ENCODE measurements at places on chromosomes 12 and 14.

GRCh38 chr14:81472096-81472800, 61.4 kb downstream of the SEL1L start:
- no peak for DNase-seq

DNA sequence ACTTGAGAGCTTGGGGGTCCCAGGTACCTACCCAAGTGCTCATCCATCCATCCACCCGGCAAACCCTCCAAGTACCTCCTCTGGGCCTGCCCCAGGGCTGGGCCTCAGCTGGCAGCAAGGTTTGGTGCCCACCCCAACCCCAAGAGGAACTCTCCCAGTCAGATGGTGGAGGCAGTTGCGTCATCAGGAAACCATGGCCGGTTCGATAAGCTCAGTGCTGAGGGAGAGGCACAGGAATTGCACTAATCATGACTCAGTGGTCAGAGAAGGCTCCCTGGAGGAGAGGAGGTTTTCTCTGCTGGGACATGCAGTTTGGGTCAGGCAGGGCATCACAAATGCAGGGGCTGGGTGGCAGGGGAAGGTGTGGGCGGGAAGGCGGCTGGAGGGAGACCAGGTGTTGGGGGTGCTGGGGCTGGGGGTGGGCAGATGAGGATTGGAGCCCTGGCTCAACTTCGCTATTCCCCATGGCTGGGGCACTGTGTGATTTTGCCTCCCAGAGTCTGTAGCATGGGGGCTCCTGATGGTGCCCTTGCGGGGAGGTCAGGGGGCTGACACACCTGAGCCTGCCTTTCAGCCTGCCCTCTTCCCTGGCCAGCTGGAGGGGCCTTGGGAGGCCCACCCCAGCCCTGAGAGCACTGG, 32.2 kb downstream of the SH2B3 start:
- DNase-seq = no peak

- DNase-seq = no peak
Measured at GRCh38 chr12:30203981-30204380, 420.2 kb upstream of the TMTC1 start.

GRCh38 chr14:103427485-103428443, 42.5 kb downstream of the MARK3 start:
- DNase-seq = peak; percentile 73

GRCh38 chr12:113912760-113913329, 53.3 kb downstream of the RBM19 start:
- peak; percentile 43 for DNase-seq

GRCh38 chr12:78584695-78585094, 279.9 kb upstream of the SYT1 start:
- DNase-seq = no peak
